ACHN (cell line): ENCODE measurements at places on chromosomes 3 and 15.

DNA sequence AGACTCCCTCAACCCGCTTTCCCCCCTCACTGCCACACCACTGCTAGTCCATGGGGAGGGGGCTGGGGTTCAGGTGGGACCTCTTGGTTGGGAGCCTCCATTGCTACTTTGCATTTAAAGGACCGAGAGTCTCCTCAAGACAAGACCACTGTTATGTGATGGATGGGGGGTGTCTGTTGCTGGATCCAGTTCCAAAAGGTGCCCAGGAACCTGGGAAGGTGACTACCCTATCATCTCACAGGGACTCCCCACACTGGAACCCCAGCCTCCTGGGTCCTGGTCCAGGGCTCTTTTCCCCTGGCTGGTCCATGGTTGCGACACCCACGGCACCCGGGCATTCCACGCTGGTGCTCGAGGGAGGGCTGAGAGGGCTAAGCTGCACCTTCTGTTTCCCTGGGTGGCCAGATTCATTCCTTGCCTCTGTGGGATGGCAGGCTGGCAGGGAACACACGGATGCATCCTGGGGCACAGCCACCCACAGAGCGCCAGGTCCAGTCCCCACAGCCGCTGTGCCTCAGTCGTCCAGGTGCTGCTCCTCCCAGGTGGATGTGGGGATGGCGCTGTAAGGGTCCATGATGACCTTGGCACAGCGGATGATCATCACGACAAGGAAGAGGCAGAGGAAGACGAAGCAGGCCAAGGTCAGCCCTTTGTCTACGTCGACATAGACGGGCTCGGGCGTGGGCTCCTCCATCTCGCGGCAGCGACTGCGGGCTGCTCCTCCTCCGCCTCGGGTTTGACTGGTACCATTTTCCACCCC is 48.6 kb downstream of the FAH start:
- DNase-seq = no peak

DNA sequence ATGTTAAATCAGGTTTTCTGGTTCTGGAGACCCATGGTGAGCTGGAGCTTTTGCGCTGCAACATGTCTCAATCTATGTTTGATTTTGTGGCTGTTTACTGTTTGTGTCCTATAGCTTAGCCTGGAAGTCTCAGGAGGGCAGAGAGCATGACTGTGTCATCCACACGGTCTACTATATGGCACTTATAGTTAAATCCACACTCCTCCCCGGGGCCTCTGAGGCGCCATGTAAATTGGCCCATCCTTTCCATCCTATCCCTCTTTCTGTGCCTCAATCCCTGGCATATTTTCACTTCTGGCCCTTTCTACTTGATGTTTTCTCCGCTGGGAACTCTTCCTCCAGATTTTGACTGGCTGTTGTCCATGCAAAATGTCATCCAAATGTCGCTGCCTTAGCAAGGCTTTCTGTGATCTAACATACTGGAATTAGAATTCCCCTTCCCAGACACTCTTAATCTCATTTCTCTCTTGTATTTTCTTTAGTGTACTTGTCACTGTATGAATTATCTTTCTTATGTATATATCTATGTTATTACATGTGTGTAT is 560.8 kb upstream of the RGMA start:
- DNase-seq = no peak

- no peak for DNase-seq
Measured at GRCh38 chr15:90560229-90560776, 30.6 kb downstream of the CRTC3 start.

- DNase-seq = no peak
Measured at GRCh38 chr15:49855917-49856637, 235.2 kb downstream of the DTWD1 start.

- no peak for DNase-seq
Measured at GRCh38 chr3:31891876-31892455, 89.1 kb downstream of the OSBPL10 start.
